ENCODE measurements at places on chromosomes 12 and 14.

DNA sequence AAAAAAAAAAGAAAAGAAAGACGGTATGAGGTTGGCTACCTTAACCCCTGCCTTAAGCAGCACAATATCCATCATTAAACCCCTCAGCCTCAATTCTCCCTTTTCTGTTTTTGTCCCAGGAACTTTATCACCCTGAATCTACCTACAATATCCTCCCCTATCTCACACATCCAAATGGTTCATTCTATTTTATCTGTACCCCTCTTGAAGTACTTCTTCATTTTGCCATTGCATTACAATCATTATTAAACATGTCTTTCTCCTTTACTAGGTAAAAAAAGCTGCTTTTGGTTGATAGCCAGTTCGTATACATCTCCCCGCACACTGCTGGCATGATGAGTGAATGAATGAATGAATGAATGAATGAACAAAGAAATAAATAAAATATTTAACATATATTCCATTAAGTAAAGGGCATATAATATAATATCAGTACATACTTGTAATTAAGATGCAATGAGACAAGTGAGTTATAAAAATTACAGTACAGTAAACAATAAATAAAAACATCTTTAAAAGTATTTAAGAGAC, 364 bp upstream of the GPR65 start:
- no peak for DNase-seq

GRCh38 chr12:118302053-118302452, 70.7 kb downstream of the TAOK3 start:
- no peak for DNase-seq

GRCh38 chr12:22684140-22685118, 59.5 kb downstream of the ETNK1 start:
- no peak for DNase-seq

DNA sequence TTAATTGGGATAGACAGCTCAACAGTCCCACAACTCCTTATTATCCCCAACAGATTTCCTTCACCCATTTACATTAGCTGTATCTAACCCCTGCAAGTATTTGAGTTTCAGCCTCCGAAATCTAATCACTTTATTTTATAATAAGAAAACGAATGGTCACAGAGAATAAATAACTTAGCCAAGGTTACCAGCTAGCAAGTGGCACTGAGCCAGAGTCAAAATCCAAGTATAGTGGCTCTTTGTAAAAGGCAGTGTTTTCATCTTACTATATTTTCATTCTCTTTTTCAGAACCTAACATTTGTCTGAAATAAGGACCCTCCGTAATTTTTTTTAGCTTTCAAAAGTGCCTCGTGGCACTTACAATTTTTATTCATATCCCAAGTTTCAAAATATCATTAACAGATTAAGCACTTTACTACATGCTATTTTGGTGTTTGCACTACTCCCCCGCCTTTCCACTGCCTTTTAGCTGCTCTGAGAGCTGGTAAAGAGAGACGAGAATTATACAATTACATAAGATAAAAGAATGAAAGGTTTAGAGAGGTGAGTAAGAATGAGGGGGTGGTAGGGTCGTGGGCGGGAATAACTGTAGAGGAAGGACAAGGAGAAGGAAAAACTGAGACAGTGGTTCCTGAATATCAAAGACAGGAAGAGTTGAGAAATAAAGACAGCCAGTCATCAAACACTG, 3.7 kb upstream of the USP15 start:
- no peak for DNase-seq

DNA sequence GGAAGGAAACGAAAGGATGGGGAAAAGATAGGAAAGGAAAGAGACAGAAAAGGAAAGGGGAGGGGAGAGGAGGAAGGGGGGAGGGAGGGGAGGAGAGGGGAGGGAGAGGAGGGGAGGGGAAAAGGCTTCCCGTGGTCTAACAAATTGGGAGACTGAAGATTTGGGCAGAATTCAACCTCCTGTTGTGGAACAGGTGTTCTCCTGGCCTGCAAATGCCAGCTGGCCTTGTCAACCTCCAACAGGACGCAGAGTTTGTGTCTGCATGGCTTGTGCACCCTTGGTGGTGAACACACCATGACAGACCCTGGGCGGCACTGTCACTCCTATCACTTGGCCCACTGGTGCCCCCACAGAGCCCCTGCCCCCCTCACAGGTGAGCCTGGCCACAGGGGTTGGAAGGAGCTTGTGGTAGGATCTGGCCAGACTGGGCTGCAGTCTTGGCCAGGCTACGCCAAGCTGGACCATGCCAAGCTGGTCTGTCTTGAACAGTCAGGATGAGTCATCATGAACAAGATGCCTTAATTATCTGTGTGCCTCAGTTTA, 321.6 kb downstream of the BCL11B start:
- no peak for DNase-seq

DNA sequence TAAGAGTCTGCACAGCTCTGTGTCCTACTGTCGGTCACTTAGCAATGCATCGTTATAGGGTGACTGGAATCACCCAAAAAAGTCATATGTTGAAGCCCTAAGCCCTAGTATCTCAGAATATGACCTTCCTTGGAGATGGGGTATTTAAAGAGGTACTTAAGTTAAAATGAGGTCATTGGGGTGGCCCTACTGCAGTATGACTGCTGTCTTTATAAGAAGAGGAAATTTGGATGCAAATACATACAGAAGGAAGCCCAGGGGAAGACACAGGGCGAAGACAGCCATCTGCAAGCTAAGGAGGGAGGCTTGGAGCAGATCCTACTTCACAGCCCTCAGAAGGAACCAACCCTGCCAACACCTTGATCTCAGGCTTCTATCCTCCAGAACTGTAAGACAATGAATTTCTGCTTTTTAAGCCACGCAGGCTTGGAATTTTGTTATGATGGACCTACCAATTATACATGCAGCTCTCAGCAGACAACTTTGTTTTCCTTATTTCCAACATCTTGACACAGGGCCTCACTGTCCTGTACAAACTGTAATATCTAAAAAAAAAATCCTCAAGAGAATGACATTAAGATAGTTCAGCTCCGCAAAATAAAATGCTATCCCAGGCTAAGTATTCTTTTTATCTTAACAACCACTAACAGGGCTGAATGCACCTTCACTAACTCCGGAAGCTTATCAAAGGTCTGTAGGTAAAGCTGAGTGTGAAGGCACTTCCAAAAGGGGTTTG, 40.4 kb downstream of the ZFP36L1 start:
- DNase-seq, result no peak

All from aorta (tissue), 5 donors.